DMS53 (cell line): ENCODE measurements at places on chromosomes 3 and 15.

GRCh38 chr15:62847900-62848489, 194.6 kb upstream of the TPM1 start:
- DNase-seq = peak; percentile 80

GRCh38 chr3:68060191-68060590, 405.8 kb upstream of the SUCLG2 start:
- DNase-seq = peak; percentile 7

DNA sequence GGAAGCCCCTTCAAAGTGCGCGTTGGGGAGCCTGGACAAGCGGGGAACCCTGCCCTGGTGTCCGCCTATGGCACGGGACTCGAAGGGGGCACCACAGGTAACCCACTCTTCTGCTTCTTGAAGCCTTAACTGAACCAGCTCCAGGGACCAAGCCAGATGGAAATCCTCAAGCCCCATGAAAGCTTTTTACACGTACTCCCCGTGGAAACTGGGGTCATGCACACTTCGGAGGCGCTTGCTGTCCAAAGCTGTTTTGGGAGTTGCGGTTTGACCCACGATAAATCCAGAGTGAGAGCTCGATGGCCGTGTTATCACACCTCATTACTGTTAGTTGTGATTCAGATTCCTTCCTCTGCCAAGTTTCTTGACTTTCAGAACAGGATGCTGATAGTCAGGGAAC, 47.5 kb downstream of the DNASE1L3 start:
- DNase-seq = no peak

DNA sequence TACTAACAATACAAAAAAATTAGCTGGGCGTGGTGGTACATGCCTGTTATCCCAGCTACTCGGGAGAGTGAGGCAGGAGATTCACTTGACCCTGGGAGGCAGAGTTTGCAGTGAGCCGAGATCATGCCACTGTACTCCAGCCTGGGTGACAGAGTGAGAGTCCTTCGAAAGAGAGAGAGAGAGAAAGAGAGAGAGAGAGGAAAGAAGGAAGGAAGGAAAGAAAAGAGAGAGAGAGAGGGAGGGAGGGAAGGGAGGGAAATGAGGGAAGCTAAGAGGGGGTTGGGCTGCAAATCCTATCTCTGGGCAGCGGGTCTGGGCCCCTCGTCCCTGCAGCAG, 59.9 kb upstream of the TFRC start:
- DNase-seq = no peak

DNA sequence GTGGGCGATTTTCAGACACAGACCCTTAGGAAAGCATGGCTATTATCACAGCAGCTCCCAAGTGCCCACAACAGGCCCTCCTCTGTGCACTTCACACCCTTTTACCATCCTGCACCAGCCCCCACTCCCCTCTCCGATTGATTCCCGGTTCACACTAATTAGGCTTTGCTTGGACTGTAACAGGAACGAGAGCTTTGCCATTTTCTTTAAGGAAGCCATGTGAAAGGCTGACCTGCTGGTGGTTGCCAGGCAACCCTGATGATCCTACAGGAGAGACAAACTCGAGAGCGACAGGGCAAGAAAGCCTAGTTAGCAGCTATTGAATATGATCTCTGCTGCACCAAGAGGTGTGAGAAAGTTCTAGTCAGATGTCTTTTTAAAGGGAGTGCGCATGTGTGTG, 28.2 kb upstream of the DET1 start:
- DNase-seq = peak; percentile 31

GRCh38 chr3:33139996-33140395, 26.2 kb downstream of the CRTAP start:
- DNase-seq = no peak

GRCh38 chr3:110327870-110328269, 743.7 kb upstream of the NECTIN3 start:
- DNase-seq = no peak

GRCh38 chr3:52321481-52321880, 5.4 kb downstream of the DNAH1 start:
- no peak for DNase-seq

DNA sequence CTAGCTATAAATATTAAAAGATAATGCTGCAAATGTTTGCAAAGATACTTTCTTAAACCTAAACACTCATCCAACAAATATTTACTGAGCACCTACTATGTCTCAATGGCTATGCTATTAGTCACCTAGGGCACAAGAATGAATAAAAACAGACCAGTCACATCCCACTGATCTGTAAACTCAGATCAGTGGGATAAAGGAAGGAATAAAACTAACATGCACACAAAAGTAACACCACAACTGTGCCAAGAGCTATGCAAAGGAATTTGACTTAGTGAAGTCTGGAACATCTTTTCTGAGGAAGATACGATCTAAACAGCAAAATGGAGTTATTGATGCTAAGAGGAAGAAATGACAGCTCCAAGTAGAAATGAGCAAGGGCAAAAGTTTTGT, 56.6 kb downstream of the CBLB start:
- DNase-seq = no peak

GRCh38 chr15:80581976-80582375, 113.1 kb upstream of the ABHD17C start:
- DNase-seq = no peak

- DNase-seq = no peak
Observed at GRCh38 chr15:39132070-39132469, 448.8 kb upstream of the THBS1 start.

DNA sequence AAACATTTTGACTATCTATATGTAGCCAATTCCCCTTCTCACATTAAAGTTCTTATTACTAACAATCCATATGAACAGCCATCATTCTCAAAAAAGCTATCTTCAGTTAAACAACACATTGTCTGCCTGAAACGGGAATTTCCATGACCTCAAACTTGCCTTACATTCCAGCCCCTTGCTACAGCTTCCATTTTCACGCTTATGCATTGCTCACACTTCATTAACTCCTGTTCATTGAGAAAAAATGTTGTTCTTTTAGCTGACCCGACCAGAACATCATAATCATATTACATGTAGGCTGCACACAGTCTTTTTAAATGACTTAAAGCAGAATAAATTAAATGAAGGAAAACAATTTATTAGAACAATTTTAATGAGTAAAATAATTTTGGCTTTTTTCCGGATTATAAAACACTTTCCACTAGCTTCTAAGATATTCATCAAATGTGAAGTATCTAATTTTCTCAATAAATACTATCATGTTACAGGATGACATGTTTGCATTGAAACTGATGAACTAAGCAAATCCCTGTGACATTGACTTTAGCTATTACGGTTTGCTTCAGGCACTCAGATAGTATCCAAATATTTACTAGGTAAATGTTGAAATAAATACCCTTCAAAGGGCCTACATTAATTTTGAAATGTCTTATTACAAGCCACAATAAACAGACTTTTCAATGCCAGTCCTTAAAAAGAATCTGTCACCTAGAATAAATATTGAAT, 49.9 kb downstream of the P3H2 start:
- DNase-seq = peak; percentile 76

GRCh38 chr3:38721207-38721772, 71.8 kb upstream of the SCN5A start:
- no peak for DNase-seq

DNA sequence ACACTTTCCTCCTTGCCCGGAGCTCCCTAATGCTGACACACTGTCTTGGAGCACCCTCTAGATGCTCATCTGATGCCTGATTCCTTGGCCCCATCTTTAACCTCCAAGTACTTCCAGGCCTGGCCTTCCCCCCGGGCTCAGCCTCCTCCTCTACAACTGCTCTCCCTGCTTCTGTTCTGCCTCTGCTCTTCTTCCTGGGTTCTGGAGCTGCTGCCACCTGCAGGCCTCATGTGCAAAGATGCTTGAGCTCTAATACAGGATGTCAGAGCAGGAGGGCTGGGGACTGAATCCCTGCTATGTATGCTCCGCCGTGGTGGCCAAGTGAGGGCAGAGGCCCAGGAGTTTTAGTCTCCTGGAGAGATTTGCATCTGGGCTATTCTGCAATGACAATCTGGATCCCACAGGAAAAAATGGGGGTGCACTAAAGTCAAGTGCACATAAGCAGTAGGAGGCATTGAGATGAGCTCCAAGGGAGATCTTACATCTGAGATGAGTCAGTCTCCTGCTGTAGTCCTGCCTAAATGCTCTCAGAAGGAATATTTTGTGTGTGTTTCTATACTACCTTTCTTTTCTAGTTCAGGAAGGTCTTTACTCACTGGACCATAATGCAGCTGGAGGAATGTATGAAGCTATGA, 296.3 kb downstream of the UACA start:
- DNase-seq = peak; percentile 84

- DNase-seq = no peak
Observed at GRCh38 chr15:50881121-50882048, 27.1 kb upstream of the AP4E1 start.

- no peak for DNase-seq
Observed at GRCh38 chr15:70615435-70616310, 147.7 kb downstream of the UACA start.

GRCh38 chr3:106130384-106131198, 261.8 kb upstream of the CBLB start:
- DNase-seq = no peak

DNA sequence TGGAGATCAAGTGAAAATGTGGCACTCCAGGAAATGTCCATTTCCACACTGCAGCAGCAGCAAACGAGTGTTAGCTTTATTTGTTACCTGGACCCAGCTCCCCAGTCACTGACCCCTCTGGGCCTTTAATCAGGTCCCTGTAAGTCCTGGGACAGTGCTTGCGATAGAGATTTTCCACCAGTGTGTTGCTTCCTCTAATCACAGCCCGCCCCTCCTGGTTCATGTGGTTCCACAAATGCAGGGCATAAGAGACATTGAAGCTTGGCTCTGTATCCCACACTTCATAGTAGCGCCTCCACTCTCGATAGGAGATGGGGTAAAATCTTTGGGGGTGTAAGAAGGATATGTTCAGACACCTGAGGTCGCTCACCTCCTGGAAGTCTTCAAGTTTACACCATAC, 8.0 kb downstream of the A4GNT start:
- DNase-seq = no peak

DNA sequence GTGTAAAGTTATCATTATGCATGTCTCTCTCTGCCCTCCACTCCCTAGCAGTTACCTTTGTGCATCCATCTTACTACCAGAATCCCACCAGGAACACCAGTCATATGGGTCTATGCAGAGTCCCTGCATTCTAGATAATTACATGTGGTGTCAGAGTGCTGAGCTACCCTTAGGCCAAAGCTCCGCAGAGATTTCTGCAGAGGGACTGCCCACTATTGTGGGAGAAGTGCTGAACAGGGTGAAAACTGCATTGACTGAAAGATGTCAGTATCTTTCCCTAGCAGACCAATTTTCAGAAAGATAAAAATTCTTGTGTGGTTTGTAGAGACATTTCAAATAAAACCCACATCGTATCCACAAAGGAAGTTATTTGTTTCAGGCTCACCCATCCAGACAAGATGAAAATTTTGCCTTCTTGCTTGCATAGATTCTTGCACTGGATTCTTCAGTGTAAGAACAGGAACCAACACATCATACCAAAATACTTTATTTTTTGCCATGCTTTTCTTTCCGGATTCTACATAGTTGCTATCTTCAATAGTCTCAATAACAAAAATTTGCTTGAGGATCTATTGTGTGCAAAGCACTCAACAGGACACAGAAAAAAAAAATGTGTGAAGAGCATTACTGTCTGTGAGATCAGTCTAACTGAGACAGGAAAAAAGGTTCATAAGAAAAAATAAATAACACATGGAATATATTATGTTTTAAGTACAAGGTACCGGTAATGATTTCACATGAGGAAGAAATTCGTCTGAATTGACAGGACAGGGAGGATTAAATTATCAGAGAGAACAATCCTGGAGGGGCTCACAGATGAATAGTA, 32.0 kb upstream of the CCDC80 start:
- peak; percentile 2 for DNase-seq

- DNase-seq = no peak
Observed at GRCh38 chr15:65991721-65992483, 122.6 kb downstream of the RAB11A start.

- peak; percentile 10 for DNase-seq
Observed at GRCh38 chr3:160685144-160685766, 8.3 kb downstream of the ARL14 start.

- DNase-seq = no peak
Observed at GRCh38 chr3:175075269-175075668, 216.1 kb downstream of the NAALADL2 start.

- DNase-seq = no peak
Observed at GRCh38 chr3:18740631-18741583, 315.8 kb upstream of the SATB1 start.

GRCh38 chr15:61421938-61422337, 192.8 kb upstream of the RORA start:
- no peak for DNase-seq

DNA sequence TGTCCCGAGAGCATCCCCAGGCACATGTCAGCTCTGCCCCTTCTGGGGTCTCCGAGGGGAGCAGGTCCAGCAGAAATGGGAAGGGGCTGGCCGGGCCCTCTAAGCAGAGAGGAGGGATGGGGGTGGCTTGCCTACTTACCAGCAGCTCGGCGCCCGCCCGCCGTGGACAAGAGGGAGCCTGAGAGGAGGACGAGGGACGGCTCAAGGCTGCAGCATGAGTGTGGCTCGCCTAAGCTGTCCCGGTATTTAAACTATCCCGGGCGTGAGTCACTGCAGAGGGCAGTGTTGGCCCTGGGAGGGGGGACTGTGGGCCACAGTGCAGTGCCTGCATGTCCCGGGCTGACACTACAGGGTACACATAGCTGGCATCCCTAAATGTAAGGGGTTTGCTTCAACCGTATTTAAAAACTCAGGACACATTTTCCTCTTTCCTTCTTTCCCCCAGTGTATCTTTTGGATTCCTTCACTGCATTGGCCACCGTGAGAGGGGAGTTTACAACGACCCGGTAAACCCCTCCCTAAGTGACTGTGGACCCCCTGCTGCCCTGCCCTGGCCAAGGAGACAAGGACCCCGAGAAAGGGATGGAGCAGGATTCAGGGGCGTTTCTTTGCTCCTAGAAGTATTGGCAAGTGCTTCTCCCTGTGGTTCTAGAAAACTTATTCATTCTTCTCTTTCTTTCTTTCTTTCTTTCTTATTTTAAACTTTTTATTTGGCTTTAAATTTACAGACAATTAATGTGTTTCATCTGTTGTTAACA, at the start of gene LRRC15:
TSS of gene LRRC15 (minus strand) at position 222 of the 758 bp plus-strand sequence. CDS start 8,700 bp downstream, outside the sequence.
- peak; percentile 60 for DNase-seq

GRCh38 chr3:178270838-178271237, 265.4 kb upstream of the KCNMB2 start:
- DNase-seq = no peak

DNA sequence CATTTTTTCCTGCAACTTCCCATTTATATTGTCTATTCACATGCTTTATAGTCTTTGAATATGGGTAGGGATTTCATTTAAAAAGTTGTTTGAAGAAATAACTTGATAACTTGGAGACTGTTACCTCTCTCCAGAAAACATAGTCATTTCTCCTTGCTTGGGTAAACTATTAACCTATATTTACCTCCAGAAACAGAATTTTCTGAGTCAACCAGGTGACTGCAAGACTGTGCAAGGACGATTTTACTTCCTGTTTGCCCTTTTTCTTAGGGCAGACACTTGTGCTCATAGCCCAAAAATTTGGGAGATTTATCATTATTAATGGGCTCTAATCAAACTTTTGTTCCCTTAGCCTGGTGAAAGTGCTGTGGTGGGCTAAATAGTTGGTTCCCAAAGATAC, 14.3 kb upstream of the MOBP start:
- DNase-seq = no peak

GRCh38 chr15:66848116-66848515, 146.1 kb downstream of the SMAD6 start:
- no peak for DNase-seq
